T-helper 2 cell (primary cell): ENCODE measurements at places on chromosomes 2 and 18.

DNA sequence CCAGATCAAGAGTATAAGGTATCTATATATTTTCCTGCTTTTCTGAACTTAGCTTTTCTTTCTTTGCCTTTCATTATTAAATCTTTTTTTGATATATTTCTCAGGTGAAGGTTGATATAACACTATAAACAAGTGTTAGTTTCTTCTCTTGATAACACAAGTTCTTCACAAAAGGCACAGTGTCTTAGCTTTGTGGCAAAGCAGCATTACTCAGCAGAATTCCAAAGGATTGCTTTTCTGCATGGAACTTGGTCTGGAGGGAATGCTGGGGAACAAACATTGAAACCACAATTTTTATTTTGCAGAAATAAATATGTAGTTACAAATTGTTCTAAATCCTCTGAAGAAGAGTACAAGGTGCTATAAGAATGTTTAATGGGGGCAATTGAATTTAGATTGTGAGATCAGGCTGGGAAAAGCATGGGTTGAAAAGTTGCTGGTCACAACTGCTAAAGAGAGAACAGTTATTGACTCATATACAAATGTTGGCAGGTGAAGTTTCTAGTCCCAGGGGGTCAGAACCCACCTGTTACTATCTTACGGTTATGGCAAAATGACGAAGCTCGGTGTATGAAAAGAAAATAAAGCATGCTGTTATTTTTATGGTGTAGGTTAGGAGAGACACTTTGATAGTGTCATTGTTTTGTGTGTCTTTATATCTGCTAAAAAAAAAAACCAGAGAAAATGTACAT is 68.2 kb downstream of the UBR3 start:
- no peak for DNase-seq

DNA sequence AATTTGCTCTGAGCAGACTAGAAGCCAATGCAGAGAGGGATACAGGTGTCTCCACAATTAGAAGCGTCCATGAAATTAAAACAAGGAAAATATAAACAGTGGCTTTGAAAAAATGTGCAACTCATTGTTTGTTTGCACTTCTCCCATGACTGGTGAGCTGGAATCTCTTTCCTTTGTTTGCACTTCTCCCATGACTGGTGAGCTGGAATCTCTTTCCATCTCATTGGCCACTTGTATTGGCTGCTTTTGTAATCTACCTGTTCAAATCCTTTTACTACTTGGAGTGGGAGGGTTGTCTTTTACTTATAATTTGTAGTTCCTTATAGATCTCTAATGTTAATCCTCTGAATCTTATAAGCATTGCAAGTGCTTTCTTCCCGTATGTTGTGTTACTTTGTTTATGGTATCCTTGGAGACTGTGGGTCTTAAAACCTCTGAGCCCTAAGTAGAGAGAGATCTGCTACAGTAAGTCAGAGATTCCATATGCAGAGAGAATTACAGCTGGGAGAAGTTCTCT is 94.1 kb downstream of the RTN4 start:
- DNase-seq: no peak

GRCh38 chr2:221817052-221817451 is 244.9 kb upstream of the EPHA4 start:
- no peak for DNase-seq

GRCh38 chr18:46046688-46047087 is 25.4 kb downstream of the PSTPIP2 start:
- DNase-seq: no peak

DNA sequence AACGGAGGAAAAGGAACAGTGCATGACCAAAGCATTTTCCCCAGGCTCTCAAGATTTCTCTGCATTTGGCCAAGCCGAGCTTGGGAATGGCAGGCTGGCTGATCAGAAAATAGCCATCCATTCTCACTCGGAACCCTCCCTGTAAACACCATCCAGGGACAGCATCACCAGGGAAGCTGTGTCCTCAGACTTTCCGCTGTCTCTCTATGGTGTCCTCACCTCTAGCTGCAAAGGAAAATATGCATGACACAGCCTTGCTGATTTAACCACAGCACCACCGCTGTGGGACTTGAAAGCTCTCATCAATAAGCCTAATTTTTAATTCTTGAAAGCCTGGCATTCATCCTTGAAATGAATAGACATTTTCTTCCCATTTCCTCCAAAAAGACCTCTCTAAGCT is 311.7 kb downstream of the EIPR1 start:
- no peak for DNase-seq
